ENCODE measurements at places on chromosomes 5 and 9.

GRCh38 chr5:14246350-14247053, 103.4 kb downstream of the TRIO start:
- no peak for DNase-seq

DNA sequence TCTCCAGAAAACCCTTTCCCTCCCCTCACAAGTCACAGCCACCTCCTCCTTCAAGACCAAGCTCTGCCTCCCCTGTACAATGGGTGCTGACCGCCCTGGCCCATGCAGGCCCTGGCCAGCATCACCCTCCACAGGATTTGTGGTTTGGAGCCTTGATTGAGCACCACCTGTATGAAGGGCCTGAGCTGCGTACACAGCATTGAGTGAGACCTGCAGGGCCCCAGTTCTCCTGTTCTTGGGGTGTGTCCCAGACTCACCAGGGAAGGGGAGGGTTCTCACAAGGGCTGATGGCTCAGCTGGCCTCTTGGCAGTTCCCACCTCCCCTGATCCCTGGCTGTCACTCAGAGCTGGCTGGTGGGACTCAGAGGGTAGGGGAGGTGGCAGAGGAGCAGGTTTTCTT, 63.7 kb upstream of the IER5L start:
- DNase-seq: no peak

DNA sequence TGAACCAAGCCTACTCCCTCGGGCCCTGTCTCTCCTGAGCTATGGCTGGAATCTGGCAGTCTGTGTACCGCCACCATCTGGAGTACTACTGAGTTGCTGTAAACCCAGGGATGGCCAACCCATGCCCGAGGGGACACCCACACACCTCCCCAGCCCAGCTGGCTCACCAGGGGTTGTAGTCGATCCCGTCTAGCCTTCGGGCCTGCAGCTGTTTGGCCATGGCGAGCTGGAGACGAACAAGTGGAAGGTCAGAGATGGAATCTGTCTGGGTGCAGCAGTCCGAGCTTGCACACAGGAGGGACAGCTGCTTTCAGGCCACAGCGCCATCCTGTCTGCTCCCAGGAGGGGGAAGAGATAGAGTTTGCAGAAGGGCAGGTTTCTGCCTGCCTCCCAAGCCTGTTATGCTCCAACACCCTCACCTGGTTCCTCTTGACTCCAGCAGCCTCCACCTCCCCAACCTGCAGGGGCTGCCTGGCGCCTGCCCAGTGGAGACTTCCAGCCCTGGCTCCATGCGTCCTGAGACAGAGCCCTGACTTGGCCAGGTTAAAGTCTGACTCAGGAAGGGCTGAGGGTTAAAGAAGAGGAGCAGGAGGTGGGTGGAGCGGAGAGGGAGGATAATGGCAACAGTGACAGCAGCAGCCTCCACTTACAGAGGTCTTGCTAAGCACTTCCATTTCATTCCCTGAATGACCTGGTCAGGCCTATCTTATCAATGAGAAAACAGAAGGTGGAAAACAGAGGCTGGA, 15.8 kb upstream of the SPOUT1 start:
- peak; percentile 99 for DNase-seq

DNA sequence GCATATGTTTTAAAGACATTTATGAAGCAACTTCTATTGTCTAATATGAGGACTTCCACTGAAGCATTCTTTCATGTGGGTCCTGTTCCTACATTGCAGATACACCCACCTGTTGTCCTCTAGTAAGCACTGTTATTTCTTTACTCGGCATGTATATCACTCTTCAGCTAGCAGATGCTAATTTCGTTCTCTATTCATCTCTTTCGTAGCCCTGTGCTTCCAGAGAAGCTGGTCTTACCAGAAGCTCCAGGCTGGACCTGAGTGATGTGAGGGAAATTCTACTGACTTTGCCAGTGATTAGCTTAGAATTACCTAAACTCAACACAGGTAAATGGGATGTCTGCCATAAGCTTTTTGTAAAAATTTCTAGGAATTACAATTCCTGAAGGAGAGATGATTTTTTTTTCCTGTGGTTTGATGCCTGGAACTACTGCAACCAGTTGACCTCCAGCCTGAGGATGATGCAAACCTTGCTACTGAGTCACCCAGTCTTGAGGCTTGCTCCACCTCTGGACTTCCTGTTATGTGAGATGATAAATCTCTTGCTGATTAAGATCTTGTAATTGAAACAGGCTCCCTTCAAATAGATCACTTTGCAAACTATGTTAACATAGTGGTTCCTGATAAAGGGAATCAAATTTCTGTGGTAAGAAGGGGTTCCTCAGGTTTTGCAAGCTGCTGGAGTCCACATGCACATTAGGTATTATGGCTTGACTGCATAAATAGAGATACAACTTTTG, 52.2 kb upstream of the SPINK5 start:
- peak; percentile 14 for DNase-seq

DNA sequence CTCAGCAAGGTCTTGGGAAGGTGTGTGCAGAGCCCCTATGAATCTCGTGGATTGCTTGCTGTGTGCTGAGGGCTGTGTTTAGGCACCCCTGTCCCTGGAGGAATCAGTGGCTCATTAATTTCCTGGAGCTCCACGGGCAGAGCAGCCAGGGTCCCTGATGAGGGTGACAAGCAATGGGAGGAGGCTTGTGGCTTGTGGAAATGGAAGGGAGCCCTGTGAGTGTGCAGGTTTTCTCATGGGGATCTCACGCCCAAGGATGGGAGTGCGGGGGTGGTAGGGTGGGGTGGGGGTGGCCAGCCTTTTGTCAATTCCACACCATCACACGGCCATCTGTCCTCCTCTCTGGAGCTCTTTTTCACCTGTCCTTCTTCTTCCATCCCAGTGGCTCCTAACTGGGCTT, 25.3 kb downstream of the PHF2 start:
- no peak for DNase-seq

DNA sequence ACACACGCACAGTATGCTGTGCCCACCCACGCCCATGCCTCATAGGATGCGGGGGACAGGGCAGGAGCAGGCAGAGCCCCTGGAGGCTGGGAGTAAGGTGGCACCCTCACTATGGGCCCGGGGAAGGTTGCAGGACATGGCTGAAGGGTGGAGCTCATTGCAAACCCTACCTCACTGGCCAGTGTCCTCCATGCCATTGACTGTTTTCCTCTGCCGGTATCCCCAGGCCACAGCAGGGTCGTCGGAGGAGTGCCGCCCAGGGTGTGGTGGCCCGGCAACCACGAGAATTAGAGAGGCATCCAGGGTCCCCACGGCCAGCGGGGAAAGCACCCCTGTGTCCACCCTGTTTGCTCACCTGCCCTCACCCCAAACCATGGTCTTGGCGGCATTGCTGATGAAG, 59.7 kb upstream of the FCN2 start:
- no peak for DNase-seq

DNA sequence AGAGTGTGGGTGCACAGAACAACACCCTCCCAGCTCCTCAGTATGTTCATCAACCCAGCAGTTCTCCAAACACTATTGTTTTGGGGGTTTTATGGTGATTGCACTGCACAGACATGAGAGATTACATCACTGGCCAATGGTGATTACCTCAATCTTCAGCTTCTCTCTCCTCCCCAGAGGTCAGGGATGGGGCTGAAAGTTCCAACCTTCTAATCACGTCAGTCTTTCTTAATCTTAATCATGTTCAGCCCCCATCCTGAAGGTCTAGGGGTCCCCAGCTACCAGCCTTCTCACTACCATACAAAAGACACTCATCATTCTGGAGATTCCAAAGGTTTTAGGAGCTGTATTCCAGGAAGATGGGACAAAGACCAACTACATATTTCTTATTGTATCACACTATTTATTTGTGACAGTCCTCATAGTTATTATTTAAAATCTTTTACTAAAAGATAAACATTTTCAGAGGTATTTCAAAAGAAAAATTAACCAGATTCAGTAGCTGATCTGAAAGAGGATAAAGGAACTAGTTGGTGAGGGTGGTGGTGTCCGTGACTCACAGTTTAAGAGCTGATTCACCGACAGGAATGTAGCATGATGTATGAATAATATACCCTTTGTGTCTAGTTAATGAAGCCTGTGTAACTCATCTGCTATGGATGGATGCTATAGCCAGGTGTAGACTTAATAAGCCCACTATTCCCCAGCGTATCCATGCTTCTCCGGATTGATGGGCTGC, 35.6 kb downstream of the RASEF start:
- peak; percentile 63 for DNase-seq

DNA sequence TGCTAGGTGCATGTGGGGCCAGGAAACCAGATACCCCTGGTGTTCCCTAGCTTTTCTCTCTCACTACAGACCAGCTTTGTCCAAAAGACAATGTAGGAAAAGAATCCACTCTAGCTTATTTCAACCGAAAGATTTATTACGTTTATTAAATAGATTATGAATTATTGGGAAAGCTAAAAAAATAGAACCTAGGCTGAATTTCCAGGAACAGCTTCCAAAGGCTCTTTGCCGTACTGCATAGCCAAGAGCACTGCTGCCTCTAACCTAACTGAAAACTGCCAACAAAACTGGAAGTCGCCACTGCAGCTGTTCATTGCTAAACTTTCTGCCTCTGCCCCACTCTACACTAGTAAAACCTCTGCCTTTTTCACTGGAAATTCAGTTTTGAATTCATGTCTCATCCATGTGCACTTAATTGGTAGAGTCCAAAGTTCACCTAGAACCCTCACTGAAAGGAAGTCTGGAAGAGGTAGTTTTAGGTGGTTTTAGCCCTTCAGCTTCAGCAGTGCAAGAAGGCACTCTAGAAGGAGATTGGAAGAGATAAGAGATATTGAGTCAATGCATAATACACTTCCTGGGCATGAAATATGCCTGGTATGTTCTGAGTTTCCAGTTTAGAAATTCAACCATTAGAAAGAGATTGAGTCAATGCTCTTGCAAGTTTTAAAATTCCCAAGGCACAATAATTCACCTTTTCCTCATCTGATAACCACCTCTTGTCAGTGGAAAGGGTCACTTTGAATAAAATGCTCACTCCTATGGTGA, 927.9 kb downstream of the MAT2B start:
- DNase-seq: no peak

- no peak for DNase-seq
Measured at GRCh38 chr9:114000063-114000454, 78.0 kb downstream of the AMBP start.

DNA sequence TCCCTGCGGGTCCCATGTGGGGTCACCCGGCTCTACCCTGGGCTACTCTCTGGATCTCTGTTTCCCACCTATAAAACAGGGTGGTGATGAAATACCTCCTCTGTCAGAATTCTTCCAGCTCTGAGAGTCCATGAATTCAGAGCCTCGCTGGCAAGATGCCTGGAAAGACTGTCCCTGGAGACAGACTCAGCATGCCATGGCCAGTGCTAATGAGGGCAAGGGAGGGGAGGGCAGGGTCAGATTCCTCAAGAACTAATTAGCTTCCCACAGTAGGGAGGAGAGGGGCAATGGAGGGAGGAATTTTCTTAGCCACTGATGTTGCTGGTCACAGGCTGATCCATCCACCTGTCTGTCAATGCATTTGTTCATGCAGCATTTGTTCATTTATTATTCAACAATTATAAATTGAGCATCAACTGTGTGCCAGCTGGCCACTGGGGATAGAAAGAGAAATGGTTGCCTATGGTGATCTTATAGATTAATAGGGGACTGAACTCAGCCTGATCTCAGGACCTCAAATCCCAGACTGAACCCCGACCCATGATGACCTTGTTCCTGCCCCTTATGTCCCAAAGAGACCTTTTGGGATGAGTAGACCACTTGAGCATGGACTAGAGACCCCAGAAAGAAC, 4.7 kb downstream of the SYNPO start:
- peak; percentile 82 for DNase-seq
